Cortex of kidney (tissue), 1 donor: ENCODE measurements at places on chromosomes 13 and 19.

- no peak for DNase-seq
These were observed 9.1 kb upstream of the PNMA8A start for GRCh38 chr19:46480415-46480814.

DNA sequence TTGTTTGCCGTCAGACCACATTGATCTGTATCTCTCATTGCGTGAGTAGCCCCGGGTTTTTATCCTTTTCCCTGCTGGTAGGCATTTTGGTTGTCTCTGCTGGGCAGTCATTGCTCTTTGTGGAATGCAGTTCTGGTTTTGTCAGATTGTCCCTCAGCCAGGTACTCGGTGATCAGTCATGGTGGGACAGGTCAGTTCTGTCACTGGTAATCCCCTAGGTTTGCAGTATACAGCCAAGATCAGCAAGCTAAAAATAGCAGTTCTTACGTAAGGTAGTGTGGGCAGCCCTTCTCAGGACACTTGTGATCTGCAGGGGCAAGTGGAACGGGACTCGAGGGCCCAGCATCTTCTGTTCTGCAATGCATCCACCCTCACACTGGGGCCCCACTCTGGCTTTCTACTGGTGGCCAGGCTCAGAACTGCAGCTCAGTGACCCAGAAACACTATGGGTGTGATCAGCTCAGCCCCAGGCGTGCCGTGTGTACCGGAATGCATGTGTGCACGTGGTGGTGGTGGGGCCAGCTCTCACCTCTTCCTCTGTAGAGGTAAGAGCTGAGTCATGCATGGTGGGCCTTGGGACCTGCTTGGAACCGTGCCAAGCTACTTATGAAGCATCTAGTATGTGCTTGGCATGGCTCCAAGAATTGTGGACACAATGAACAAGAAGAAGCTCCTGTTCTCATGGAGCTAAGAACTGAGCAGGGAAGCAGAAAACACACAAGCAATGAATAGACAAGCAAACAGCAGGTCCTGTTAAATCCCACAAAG lies 6.3 kb downstream of the PLEKHF1 start:
- DNase-seq = no peak

- no peak for DNase-seq
These were observed 54.0 kb downstream of the RFX2 start for GRCh38 chr19:6056282-6056741.

- DNase-seq = no peak
These were observed 165.6 kb upstream of the MIR17HG start for GRCh38 chr13:91181892-91182291.

DNA sequence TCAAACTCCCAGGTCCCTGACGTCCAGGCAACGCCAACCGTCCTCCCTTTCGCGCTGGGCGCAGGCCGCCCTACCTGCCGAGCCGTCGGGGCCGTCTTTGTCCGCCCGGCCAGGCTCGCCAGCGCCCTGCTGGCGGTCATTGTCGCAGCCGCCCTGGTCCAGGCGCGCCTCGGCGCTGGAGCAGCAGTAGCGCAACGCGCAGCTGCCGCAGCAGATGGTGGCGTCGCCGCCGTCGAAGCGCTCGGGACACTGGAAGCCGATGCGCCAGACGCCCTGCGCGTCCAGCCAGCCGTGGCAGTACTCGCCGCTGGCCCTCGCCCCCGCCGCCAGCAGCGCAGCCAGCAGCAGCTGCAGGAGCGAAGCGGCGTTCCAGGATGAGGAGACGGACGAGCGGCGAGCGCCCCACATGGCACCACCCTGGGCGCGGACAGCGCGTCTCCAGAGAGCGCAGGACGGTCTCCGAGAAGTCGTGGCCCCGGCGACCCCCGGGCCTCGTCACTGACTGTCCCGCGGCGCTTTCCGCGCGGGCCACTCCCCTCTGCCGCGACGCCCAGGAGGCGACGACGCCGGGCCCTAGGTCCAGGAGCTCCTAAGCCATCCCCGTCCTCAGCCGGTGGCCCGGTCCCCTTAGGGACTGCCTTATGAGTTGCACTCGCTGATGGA lies 1.1 kb downstream of the SHISA2 start:
- no peak for DNase-seq

- DNase-seq = no peak
These were observed 997 bp upstream of the SAMD4B start for GRCh38 chr19:39341129-39341718.

DNA sequence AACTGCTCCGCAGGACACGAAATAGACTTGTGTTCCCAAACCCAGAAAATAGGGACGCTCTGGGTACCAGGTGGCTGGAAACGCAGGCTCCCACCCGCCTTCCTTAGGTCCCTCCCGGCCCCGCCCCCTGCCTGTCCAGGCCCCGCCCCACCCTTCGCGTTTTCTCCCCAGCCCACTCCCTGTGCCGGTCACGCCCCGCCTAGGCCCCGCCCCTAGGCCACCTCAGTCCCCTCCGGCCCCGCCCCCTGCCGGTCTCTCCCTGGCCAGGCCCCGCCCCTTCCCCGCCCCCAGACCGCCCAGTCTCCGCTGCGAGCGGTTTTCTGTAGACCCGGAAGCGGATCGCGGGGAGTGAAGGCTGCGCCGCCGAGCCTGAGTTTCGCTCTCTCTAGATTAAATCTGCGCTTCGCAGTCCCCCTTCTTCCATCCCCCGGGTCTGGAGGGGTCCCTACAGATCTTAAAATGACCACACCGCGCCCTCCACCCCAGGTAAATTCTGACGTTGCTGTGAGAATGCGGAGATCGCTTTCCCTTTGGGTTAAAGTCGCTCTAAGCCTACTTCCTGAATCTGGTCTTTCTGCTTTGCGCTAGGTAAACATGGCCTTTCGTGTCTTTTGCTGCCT lies 3.7 kb upstream of the ZNF665 start:
- no peak for DNase-seq

- DNase-seq = no peak
These were observed 2.4 kb downstream of the BLOC1S3 start for GRCh38 chr19:45180936-45181335.

GRCh38 chr19:48644839-48645619 lies 958 bp downstream of the CA11 start:
- DNase-seq = no peak

DNA sequence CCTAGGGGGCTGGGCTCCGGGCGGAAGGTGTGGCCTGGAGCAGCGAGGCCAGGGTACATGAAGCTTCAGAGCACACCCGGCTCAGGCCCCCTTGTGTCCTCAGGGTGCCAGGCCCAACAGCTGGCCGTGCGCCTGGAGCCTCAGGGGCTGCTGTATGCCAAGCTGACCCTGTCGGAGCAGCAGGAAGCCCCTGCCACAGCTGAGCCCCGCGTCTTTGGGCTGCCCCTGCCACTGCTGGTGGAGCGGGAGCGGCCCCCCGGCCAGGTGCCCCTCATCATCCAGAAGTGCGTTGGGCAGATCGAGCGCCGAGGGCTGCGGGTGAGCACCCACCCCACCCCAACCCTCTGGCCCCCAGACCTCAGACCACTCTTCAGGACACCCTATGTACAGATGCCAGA lies 3.2 kb downstream of the SYDE1 start:
- no peak for DNase-seq

GRCh38 chr13:44802491-44802890 lies 186.8 kb downstream of the NUFIP1 start:
- no peak for DNase-seq

DNA sequence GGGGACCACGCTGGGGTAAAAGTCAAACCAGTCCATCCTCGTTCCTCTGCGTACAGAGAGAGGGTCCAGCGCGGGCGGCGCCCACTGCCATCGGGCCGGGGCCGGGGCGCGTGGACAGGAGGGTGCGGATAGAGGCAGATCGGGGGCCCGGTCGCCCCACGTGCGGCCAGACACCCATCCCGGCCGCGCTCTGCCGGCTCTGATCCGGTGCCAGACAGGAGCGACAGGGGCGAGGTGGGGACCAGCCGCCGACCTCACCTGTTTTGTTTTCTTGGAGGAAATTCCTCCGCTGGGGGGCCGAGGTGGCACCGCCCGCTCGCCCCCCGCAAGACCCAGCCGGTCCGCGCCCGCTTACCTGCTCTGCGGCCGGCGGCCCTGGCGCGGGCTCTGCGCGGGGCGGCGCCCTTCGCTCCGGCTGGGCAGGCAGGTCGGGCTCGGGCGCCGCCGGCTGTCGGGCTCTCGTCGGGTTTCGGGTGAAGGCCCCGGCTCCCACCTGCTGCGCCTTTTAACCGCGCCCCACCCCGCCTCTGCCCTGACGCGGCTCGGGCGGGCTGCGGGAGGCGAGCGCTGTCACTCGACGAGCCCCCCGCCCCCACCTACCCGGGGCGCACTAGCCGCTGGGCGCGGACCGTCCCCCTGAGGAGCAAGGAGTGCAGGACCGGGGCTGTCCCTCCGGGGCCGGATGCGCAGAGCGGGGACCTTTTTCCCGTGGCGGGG lies at the start of gene GJB6:
GJB6 (minus strand) TSS at position 481 of the 717 bp plus-strand sequence. CDS start 8,839 bp downstream, outside the sequence.
- DNase-seq = no peak

- DNase-seq = no peak
These were observed 372 bp upstream of the ZNF699 start for GRCh38 chr19:9309974-9310446.

DNA sequence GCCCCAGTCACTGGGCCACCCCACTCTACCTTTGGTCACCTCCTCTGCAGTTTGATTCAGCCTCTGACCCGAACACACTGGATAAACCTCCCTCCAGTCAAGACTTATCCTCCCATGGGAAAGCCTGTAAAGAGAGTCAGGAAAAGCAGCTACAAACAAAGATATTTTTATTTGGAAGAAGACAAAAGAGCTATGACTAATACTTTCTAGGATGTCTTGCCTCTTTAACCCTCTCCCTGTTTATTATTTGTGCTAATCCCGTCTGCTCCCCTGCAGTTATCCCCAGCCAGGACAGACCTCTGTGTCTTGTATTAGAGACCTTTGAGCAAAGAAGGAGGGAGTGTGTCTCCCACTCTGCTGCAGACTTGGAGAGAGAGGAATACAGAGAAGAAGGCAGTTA lies 178.3 kb downstream of the EFNB2 start:
- DNase-seq = no peak

- no peak for DNase-seq
These were observed 696 bp downstream of the ZNF460 start for GRCh38 chr19:57280962-57281400.

- no peak for DNase-seq
These were observed 52.7 kb downstream of the TSC22D1 start for GRCh38 chr13:44523146-44524015.

DNA sequence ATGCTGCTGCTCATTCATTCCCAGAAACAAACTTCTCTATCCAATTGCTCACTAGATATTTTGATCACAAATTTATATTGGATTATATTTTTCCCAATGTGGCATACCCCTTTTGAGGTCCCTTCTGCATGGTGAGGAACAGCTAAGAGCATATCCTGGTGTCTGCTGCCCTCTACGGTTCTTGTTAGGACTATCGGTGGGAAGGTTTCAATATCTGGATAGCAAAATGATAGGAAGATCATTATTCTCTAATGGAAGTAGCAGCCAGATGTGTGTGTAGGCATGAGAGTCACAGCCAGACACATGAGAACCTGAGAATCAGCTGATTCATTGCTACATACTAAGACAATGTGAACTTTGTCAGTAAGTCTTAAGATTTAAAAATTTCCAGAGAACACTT lies 1422.4 kb upstream of the MIR17HG start:
- no peak for DNase-seq

DNA sequence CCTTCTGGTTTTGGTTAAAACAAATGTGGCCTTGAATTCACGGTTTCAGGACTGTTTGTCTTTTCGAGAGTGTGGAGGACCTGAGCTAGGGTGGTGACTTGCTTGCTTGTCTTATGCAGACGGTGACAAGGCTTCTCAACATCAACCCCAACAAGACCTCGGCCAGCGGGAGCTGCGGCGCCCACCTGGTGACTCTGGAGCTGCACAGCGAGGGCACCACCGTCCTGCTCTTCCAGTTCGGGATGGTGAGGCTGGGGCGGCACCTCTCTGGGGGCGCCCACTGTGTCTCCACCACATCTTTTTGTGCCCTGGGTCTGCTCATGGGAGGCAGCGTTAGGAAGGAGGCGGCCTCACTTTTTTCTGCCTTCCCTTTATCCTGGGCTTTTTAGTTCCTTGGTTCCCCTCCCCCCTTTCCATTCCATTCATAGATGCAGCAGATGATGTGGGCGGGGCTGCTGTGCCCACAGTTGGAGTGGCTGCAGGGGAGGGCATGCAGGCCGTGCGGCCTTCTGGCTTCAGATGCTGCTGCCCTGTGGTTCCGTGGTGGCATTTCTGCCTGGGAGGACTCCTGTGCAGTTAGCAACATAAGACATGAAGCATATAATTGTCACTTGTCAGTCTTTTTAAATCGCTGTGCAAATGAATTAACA lies 23.3 kb downstream of the LAMP1 start:
- no peak for DNase-seq

DNA sequence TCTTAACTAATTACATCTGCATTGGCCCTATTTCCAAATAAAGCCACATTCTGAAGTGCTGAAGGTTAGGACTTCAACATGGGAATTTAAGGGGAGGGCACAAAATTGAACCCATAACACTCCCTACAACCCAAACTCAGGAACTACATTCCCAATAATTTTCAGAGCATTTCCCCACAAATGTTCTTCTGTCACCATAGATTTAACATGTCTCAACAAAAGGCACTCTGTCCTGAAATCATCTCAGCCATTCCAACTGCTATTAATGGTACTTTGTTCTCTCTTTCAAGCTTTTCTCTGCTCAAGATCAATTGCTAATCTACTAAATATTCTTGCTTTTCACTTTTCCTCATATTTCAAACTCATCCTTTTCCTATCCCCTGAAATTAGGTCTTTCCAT lies 74.0 kb upstream of the SOX1 start:
- no peak for DNase-seq

- DNase-seq = no peak
These were observed 4.9 kb downstream of the ERICH4 start for GRCh38 chr19:41447732-41448332.

DNA sequence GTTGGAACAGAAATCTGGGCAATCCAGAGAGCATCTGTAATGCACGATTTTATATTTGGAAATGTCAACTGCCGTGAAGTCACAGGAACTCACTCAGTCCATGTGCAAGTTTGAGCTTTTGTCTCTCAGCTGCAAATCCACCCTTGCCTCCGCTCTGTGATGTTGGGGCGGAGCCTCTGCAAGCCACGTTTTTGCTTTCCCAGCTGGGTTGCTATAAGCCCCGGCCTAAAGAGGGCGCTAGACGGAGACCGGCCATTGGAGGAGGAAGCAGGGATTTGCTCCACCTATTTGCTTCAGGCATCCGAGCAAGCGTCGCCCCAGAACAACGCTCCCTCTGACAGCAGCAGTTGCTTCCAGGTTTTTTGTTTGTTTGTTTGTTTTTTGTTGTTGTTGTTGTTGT lies 56.2 kb downstream of the TRPM4 start:
- DNase-seq = no peak

GRCh38 chr13:24727731-24728601 lies 36.0 kb upstream of the RNF17 start:
- no peak for DNase-seq

- DNase-seq = no peak
These were observed 29.1 kb downstream of the ATP12A start for GRCh38 chr13:24709186-24709913.

GRCh38 chr19:40589591-40590429 lies 11.4 kb upstream of the LTBP4 start:
- DNase-seq = no peak
